ENCODE measurements at places on chromosomes 6 and 20. TPM values are rescaled to one million over a fixed set of nuclear protein-coding genes. Genes with fewer than 3 reads are reported as not detected.

Gene LY6G5C
- 0.60 TPM for total RNA-seq

Gene SPINT4
- not detected for total RNA-seq

Gene SNHG17
- total RNA-seq: 106 TPM

Gene RIPOR2
- total RNA-seq: 1.1 TPM

All from K562 (cell line).